AG04449 (cell line): ENCODE measurements at places on chromosomes 7 and 10.

GRCh38 chr7:47647181-47647917, 65.4 kb upstream of the TNS3 start:
- DNase-seq: no peak

DNA sequence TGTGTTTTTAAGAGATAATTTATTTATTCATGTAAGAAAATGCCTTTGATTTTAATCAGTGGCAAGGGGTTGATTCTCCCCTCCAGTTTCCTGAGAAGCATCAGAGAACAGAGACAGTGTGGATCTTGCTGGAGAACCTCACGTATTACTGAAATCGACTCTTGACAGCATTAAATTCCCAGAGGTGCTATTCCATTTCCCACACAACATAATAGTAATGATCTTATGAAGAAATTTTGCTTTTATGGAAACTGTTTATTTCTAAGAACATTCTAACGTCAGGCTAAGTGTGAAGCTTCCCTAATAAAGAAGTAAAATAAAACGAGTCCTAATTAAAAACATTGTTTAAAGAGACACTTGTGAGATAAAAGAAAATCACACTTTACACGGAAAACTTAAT, 293.1 kb upstream of the NRP1 start:
- no peak for DNase-seq

GRCh38 chr10:77618117-77618516, 19.5 kb downstream of the KCNMA1 start:
- no peak for DNase-seq

DNA sequence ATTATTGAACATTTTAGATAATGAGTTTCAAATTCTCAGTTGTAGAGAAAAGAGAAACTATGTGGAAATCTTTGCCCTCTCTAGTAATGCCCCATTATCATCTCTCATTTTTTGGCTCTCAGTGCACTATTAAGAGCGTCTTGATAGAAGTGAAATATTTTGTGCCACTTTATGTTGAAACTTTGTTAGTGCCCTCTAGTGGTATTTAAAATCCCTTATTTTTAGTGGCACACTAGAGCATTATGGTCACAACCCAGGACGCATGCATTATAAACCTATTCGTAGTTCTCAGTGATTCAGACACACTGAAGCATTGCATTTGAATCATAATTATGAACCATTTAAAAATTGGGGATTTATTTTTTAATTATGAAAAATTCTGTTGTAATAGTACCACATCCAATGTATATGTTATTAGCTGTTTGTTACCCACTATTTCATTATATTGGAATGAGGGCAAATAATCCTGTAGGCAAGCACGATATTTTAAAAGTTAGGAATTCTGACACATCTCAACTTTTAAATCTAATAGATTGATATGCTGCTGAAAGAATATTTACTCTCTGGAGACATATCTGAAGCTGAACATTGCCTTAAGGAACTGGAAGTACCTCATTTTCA, 21.9 kb downstream of the PDCD4 start:
- no peak for DNase-seq

- no peak for DNase-seq
These were observed 167.8 kb downstream of the AHR start for GRCh38 chr7:17466216-17466615.

DNA sequence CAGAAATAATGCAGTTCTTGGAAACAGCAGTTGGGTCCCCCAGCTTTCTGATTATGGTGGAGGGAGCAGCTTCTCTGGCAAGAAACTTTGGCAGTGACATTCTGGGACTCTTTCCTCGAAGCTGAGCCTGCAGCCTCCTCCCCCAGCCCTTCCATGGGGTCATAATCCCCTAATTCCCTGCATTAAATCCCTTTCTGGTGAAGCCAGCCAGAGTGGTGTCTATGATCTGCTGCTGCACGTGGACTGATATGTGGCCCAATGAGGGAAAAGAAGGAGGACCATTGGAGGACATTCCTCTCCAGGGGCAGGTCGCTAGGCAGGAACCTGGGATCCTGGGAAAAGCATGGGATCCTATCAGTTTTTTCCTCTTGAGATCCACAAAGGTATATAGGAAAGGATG, 470.5 kb downstream of the RPS24 start:
- no peak for DNase-seq

DNA sequence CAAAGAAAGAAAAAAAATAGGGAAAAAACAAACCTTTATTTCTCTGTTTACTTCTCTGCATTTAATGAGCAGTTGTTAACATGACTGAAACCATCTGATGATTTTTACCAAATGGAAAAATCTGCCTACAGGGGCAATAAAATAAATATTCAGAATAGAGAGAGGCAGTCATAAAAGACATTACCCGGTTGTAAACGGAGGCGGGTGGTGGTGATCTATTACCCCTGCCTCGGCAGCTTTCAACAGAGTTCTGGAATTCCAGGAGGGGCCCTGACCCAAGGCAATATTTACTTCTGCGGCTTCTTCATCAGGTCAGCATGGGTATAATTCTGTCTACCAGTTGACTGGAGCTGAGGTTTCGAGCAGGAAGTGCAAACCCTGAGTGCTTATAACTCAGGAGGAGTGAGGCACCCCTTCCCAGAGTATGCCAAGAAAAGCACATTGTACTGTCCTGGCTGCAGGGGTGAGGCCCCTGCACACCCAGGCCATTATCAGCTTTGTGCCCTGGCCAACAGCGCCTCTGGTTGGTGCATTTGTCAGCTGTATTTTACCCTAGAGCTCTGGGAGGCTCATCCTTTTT, 8.2 kb upstream of the CXCL12 start:
- no peak for DNase-seq

DNA sequence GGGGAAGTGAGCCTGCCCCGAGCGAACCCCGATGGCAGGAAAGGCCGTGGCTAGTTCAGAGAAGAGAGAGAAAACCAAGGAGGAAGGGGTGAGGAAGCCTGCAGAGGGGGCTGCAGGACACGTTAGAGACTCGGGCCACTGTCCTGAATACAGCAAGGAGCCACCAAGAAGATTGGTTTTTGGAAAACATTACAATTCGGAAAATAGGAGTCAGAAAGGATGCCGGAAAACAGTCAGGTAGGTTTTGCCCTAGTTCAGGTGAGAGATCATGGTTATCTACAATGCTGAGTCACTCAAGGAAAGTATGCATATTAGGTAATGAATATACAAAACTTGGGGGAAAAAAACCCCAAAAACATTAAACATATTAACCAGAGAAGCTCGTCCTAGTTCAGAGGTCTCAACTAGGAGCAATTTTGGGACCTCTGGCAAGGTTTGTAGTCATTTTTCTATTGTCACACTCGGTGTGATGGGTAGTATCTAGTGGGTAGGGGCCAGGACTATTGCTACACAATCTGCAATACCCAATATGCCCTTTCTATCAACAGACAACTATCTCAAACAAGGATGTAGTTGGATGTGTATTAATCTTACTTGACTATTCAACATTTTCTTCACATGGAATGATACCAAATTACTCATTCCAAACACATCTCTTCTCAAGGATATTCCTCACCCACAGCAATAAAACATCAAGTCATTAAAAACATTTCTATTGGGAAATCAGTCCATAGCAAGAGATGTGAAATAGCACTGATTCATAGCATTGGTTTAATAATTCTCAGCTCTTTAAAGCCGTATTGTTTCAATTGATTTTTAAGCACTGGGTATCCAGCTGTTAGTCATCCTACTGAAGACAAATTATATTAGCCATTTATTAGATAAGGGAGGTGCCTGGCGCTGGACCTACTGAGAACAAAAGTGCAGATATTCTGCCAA, 74.4 kb upstream of the RSU1 start:
- peak; percentile 75 for DNase-seq

GRCh38 chr7:67653856-67654454, 657.3 kb downstream of the TYW1 start:
- no peak for DNase-seq

DNA sequence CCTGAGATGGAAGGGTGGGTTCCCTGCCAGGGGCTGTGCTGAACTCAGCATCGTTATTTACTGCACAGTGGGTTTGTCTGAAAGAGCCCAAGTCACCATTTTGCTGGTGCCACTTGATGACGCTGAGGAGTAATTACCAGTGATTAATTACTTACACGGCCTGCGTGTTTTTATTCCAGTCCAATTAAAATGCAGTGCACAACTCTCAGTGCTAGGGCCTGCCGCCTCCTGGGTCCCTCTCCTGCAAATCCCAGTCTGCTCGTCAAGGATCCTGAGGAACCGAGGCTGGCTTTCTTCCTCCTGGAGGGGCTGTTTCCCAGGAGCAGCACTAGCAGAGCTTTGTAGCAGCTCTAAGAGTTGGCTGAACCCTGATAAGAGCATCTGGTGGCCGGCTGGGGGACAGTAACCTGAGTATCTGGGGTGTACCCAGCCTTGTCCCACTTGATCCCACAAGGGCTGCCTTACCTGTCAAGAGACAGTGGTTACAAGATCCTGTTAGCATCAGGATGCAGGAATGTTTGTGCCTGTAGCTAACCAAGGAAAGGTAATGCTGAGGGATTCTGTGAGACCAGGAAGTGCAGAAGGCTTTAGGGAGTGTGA, 45.1 kb upstream of the LRRC4 start:
- DNase-seq: no peak

DNA sequence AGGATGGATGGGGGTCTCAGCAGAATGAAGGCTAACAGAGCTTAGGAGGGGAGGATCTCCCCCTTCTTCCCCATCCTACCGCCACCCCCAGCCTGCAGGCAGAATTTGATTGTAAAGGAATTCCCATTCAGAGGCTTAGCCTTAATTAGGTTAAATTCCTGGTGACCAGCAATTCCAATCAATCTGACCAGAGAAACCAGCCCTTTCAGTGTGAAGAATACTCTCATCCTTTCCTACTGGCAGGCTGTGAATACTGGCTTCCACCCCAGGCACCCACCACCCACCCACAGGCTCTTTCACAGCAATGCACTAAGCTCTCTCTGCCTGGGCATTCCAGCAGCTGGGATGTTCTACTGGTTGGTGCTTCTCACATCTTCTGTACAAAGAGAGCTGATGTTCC, 137.9 kb upstream of the LYZL1 start:
- no peak for DNase-seq

DNA sequence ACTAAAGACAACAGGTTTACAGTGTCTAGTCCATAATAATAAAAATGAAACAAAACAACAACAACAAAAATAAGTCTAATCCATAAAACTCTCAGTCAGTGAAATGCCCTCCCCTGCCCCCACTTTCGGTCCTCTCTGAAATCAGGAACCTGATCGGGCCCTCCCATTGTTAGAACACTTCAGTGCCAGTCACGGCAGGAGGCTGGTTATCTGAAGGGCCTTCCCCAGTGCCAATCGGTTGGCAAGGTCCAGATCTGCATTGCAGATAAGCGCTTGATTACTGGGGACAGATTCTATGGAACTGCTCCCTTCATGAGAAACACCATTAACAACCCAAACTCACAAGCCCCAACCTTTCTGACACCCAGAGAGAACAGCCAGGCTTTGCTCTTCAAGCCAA, 72.2 kb upstream of the EEPD1 start:
- no peak for DNase-seq

GRCh38 chr7:14937581-14937980, 35.0 kb upstream of the DGKB start:
- no peak for DNase-seq

- DNase-seq: no peak
These were observed 114.5 kb downstream of the NKX6-2 start for GRCh38 chr10:132671228-132672154.

DNA sequence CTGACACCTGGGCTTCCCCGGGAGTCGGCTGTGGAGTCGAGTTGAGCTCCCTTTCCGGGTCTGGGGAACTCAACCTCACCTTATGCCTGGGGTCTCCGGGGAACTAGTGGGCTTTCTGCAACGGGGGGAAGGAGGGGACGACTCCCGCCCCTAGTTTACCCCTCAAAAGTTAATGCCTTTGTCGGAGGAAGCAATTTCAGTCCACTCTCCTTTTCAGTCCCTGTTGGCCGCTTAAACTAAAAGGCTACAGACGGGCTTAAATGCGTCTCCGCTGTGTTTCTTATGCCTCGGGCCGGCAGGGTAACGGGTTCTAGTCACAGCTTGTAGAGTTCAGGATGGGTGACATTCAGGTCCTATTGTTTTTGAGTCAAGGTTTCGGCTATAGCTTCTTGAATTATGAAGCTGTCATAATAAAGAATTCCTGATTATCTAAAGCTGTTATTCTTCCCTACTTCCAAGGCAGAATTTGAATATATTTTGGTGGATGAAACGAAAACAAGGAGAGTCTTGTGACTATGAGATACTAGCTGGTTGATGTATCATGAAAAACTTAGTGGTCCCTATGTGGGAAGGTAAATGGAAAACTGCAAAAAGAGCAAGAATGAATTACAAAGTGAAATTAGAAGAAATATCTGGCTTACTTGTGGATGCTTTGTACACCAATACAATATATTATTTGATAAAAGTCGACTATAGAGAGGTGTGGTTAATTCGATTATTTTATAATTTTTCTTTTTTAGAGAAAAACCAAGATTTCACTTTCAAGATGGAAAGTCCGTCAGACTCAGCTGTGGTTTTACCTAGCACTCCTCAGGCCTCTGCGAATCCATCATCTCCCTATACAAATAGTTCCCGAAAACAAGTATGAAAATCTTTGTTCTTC, 495 bp downstream of the SFR1 start:
- no peak for DNase-seq

- no peak for DNase-seq
These were observed 17.7 kb downstream of the LRRC20 start for GRCh38 chr10:70364772-70365091.

DNA sequence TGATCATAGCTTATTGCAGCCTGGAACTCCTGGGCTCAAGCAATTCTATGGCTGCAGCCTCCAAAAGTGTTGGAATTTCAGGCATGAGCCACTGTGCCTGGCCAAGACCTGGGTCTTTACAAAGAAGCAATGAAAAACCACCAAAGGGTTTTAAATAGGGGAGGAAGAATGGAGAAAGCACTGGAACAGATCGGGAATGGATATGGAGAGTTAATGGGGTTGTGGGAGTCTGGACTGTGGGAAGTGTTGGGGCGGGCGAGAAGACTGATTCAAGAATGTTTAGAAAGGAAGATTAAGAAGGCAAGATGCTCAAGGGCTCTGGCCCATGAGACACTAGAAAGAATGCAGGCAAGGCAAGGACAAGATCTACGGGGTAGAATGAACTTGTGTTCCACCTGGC, 98.5 kb downstream of the CARD11 start:
- DNase-seq: no peak

DNA sequence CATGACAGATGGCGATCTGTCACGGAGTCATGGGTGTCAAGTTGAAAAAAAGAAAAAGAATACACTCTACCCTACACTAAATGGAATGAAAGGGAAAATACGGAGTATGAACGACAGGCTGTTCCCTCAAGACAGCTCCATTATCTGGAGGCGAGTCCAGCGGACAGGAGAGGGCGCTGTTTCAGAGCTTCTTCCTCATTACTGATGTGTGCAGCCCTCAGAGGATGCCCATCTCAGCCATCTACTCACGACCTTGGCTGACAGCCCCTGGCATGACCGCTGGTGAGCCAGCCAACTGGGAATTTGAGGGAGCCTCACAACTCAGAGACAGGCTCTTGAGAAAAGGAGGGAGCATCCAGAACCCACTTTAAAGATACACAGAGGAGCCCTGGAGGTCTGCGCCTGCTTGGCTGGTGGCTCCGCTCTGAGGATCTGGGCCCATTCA, 49.6 kb upstream of the SMNDC1 start:
- peak; percentile 51 for DNase-seq

GRCh38 chr7:150823484-150824126, 23.0 kb downstream of the TMEM176A start:
- DNase-seq: no peak

- DNase-seq: no peak
These were observed 874 bp downstream of the GIMAP5 start for GRCh38 chr7:150738092-150738491.

GRCh38 chr7:71348821-71349681, 217.1 kb downstream of the GALNT17 start:
- DNase-seq: no peak

GRCh38 chr7:47485640-47486435, 96.1 kb downstream of the TNS3 start:
- DNase-seq: no peak
